ENCODE measurements at places on chromosomes 1 and 21.
A peak's percentile ranks its signal among the peaks of the same experiment; 100 is the strongest.

- no peak for DNase-seq
Measured at GRCh38 chr1:36349839-36350238, 26.4 kb upstream of the EVA1B start.

DNA sequence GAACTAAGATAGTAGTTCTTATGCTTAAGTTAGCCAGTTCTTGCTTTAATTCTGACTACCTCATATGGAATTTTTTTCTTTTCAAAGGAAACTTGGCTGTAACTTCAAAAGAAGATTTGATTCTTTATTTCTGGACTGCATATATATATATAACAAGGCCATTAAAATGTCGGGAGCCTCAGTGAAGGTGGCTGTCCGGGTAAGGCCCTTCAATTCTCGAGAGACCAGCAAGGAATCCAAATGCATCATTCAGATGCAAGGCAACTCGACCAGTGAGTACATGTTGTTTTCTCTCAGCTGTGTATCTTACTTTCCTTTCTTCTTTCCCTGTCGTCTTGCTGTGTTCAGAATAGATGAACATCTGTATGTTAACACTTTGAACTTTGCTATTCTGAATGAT lies 21.8 kb downstream of the KIF1B start:
- no peak for DNase-seq

DNA sequence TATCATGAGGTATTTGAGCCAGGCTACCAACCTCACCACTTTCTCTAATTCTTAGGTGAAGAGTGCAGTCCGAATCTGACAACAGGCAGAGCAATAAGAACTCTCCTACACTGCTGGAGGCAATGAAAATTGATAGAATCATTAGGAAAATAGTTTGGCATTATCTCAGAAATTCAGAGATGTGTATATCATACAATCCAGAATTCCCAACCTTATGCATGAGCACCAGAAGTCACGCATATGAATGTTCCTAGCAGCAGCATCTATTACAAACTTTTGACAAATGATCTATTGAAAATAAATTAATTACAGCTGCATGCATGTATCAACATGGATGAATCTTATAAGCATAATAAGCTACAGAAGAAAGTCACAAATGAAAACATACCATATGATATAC lies 176.9 kb upstream of the CAMK1G start:
- DNase-seq: no peak

DNA sequence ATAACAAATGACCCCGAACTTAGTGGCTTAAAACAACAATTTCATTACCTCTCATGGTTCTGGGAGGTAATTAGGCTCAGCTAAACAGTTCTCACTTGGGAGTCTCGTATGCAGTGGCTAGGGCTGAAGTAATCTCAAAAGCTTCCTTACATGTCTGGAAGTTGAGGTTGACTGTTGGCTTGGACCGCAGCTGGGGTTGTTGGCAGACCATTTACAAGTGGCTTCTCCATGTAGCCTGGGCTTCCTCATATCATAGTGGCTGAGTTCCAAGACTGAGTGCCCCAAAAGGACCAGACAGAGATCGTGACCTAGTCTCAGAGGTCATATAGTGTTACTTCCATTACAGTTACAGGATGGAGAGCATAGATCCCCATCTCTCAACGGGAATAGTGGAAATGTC lies 2.4 kb upstream of the POGZ start:
- no peak for DNase-seq

GRCh38 chr1:67863637-67864036 lies 30.4 kb upstream of the GNG12 start:
- no peak for DNase-seq

GRCh38 chr1:208357644-208358507 lies 113.7 kb upstream of the PLXNA2 start:
- DNase-seq: no peak

- DNase-seq: no peak
Measured at GRCh38 chr1:232509570-232509969, 120.4 kb downstream of the SIPA1L2 start.

DNA sequence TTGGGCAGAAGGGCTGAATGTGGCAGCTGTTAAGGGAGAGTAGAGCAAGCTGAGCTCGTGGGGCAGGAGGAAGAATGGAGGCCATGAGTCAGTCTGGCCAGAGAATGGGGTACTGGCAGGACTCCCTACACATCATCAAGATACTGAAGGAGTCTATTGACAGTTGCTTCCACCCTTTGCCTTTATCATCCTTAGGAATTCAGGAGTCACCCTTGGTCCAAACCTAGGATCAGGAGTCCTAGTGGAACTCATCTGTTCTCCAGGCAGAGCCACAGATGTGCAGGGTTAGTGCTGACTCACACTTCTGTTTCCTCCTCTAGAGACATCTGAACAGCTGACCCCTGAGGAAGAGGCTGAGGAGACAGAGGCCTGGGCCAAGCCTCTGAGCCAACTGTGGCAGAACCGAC lies 18.7 kb upstream of the ST3GAL3 start:
- peak; percentile 42 for DNase-seq

DNA sequence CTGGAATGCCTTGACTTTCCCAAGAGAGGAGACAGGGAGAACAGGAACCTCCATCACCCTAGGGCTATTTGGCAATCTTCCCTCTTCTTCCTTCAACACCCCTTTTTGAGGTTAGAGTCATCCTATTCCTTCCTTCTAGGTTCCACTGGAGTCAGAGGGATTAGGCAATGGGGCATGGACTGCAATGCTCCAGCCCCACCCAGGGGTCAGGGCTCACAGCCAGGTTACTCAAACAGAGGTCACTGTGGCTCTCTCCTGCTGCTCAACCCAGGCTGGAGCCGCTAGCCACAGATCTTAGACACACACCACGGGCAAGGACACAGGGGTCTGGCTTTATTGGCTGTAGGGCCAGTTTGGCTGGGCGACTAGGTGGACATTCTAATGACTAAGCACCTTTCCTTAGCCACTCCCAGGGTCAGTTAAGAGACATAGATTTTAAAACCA lies 145.5 kb upstream of the NRIP1 start:
- DNase-seq: peak; percentile 15

- no peak for DNase-seq
Measured at GRCh38 chr1:241591317-241591716, 48.9 kb downstream of the CHML start.

GRCh38 chr1:107264561-107264960 lies 123.7 kb downstream of the NTNG1 start:
- no peak for DNase-seq

GRCh38 chr1:159000070-159000409 lies 9.7 kb upstream of the IFI16 start:
- no peak for DNase-seq

- no peak for DNase-seq
Measured at GRCh38 chr21:18812308-18812707, 408.7 kb upstream of the TMPRSS15 start.

DNA sequence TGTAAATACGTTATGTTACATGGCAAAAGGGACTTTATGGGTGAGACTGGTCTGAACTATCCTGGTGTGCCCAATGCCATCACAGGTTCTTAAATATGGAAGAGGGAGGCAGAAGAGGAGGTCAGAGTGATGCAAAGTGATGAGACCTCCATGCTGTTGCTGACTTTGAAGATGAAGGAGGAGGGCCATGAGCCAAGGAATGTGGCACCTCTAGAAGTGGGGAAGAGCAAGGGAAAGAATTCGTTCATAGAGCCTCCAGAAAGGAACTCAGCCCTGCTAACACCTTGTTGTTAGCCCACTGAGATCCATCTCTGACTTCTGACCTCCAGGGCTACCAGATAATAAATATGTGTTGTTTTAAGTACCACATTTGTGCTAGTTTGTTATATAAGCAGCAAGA lies 462.0 kb downstream of the RPS6KC1 start:
- no peak for DNase-seq

DNA sequence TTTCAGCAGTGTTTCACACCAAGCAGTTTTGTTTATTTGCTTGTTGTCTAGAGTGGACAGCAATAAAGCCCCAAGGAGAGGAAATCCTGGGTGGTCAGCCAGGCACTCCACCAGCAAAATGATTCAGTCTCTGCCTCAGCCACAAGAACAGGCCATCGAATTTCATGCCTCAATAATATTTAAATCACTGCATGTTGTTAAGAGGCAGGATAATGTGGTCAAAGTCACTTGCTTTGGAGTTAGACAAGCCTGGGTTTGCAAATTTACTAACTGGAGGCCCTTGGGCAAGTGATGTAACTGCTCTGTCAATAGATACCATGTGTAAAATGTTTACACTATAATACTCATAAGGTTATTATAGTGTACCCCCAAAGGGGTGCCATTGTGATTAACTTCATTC lies 349.6 kb downstream of the LMO4 start:
- no peak for DNase-seq

DNA sequence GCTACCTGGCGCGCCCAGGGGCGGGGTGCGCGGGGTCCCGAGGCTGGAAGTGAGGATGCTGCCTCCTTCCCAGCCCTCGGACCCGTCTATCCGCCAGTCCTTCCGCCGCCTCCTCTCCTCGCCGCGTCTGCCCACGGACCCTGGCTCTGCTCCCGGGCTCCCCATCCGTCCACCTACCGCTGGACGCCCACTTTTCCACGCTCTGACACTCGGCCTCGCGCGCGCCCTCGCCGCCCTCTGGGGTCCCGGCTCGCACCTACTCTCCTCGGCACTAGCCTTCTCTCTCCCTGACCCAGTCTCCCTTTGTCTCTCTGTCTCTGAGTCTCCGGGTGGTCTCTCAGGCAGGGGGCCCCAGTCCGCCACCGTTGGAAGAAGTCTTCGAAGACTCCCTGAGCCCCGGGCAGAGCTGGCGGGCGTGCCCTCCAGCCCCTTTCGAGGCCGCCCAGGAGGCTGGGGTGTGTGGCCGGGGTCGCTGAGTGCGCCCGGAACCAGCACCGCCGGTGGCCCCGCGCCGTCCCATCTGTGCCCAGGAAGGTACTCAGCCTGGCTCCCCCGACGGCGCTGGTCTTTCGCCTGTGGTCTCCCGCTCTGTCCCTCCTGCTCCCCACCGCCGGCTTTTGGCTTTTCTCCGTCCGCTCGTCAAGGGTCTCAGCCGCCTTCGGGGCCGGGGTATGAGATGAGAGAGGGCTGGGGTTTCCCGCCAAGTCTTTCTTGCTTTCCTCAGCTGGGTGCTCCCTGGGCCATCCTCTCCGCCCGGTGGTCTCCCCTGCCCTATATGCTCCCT lies 610 bp downstream of the DRAXIN start:
- no peak for DNase-seq

- no peak for DNase-seq
Measured at GRCh38 chr1:205840146-205840923, 9.6 kb downstream of the PM20D1 start.

DNA sequence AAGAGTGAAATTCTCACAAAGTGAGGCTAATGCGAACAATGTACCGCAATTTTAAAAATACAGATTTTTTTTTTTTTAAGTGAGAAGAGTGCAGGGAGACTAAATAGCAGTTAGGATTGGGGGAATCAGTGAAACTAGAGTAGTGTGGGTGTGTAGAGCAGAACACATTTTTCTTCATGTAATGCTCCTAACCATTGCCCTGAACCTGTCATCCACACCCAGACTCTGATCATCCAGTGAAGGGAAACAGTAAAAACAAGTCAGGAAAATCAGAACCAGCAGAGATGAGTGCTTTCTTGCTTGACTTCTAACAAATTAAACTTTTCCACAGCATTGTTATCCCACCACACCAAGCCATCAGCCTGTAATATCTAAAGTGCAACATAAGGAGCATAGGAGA lies 9.1 kb downstream of the CADM3 start:
- no peak for DNase-seq

- DNase-seq: no peak
Measured at GRCh38 chr21:30408782-30409494, 13.1 kb downstream of the KRTAP13-1 start.

DNA sequence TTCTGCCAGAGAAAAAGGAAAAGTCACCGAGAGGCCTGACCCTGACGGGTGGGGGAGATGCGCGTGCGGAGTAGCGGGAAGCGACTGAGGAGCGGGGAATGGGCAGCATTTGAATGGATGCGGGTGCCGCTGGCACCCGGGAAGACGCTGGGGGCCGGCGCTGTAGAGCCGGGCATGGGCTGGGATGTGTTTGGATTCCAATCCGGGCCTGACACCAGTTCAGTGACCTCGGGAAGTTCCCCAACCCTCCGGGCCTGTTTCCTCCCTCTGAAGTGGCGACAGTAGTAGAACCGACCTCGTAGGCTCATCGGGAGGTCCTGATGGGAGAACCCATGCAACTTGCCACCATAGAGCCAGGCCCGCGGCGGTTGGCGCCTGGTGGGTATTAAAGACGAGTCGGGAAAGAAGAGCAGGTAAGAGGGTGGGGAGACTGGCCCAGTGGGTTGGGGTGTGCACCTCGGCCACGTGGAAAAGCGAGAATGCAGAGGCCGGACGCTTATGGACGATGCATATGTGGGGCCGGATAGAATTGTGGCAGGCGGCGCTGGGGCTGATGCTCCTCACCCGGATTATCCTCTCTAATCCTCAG lies 642 bp upstream of the SLC16A1 start:
- DNase-seq: no peak

GRCh38 chr1:41122851-41123518 lies 101.5 kb upstream of the SLFNL1 start:
- DNase-seq: no peak

- no peak for DNase-seq
Measured at GRCh38 chr1:102838016-102838415, 270.3 kb downstream of the COL11A1 start.

DNA sequence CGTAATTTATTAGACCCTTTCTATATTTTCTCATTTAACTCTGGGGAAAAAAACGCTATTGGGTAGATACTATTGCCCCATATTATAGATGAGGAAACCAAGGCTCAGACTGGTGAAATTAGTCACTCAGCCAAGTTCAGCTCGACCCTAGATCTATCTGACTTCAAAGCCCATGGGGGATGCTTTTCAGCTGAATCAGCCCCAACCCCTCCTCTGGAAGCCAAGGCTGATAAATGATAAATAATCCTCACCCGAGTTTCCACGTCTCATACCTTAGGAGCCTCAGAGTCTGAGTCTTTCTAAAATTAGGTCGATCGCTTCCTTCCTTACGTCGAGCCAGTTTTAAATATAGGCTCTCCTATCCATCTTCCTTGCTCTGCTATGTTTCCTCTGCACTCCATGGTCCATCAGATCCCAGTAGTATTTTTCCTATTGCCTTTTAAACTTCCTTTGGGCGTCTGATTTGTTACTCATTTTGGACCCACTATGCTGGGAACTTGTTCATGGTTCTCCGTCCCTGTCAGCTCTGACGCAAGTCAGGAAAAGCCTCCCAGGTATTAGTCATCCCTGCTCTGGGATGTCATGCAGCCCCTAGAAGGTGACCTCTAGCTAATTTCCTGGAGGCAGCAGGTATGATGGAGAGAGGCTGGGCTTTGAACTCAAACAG lies 122.8 kb downstream of the PLPP3 start:
- no peak for DNase-seq

GRCh38 chr21:25425156-25425555 lies 182.1 kb downstream of the MRPL39 start:
- DNase-seq: no peak

DNA sequence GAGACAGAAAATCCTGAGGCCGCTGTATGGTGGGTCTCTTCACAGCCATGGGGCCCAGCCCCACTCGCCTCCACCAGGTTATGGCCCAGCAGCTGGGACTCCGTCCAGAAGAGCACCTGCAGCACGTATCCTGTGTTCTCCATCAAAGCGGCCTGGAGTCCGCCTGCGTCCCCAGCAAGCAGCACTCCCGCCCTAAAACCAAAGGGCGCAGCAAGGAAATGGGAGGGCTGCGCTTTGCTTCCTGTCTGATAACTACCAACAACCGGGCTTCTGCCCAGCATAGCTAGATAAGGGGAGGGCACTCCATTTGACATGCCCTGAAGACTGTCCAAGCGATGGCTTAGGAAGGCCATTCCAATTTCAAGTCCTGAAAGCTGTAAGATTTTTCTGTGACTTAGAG lies 119.9 kb downstream of the KCNJ15 start:
- DNase-seq: no peak
